ENCODE measurements at places on chromosomes 7 and 10. TPM values are rescaled to one million over a fixed set of nuclear protein-coding genes. Genes with fewer than 3 reads are reported as not detected.

- no peak for DNase-seq
Observed at GRCh38 chr7:137539111-137539715, 195.7 kb upstream of the PTN start.

- peak; percentile 72 for DNase-seq
Observed at GRCh38 chr10:102644646-102645387, 538 bp downstream of the TRIM8 start.

DNA sequence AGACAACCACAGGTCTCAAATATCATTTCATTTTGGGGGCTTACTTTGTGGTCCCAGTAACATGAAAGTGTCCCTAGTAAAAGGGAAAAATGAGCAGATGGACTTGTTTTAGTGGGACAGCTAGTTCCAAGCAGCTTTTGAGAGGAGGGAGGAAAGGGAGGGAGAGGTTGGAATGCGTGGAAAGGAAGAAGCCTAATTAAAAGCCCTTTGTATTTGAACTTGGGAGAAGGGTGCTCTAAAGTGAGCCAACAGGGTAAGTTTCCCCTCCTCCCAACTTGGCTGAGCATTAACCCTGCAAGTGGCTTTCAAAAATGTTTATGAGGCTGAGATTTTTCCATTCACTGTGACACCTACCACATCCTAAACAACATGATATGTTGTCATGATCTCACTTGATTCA is 38.8 kb upstream of the LYZL1 start:
- DNase-seq = no peak

GRCh38 chr10:100766693-100767421 is 21.5 kb downstream of the PAX2 start:
- DNase-seq = no peak

DNA sequence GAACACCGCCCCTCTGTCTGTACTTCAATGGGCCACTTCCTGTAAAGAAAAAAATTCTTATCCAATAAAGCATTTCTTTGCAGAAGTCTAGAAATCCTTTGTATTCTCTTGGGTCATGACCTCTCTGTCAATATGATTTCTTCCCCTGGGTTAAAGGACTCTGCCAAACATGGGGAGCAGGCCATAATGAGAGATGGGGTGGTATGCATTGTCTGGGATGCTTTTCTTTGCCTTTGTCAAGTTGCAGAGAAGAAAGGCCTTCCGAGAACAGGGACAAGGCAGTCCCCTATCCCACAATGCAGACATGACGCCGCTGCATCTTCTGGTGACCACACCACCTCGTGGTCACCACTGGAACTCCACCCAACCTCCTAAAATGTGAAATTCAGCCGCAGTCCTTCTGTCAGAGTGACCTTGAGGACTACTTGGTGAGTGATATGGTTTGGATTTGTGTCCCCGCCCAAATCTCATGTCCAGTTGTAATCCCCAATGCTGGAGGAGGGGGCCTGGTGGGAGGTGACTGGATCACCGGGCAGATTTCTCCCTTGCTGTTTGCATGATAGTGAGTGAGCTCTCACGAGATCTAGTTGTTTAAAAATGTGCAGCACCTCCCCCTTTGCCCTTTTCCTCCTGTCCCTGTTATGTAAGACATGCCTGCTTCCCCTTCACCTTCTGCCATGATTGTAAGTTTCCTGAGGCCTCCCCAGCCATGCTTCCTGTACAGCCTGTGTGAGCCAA is 15.2 kb upstream of the FRMPD2 start:
- peak; percentile 28 for DNase-seq

Gene CYP26C1
- 0.14 TPM for total RNA-seq

Gene RAPGEF5
- total RNA-seq = 0.17 TPM

- no peak for DNase-seq
Observed at GRCh38 chr10:26755443-26755903, 58.0 kb downstream of the PDSS1 start.

- DNase-seq = peak; percentile 83
Observed at GRCh38 chr7:149195180-149196150, at the start of gene ZNF282. Gene ZNF282 (plus strand): TSS chr7:149195546. CDS start chr7:149195590, 44 bp downstream.

DNA sequence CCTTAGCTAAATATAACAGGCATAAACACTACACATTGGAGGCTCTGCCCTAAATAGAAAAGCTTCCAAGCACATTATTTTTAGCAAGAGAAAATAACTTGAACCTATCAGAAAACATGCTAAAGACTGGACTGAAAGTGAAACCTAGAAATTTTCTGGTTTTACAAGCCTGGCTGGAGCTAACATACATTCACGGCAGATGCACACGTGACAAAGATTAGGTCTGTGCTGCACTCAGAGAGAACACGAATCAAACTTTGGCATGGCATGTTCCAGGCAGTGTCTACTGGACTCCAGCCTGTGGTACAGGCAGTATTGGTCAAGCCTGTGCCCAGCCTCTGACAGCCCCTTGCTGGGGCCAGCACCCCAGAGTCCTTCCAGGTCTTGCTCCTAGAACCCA is 94.1 kb upstream of the PCBD1 start:
- no peak for DNase-seq

DNA sequence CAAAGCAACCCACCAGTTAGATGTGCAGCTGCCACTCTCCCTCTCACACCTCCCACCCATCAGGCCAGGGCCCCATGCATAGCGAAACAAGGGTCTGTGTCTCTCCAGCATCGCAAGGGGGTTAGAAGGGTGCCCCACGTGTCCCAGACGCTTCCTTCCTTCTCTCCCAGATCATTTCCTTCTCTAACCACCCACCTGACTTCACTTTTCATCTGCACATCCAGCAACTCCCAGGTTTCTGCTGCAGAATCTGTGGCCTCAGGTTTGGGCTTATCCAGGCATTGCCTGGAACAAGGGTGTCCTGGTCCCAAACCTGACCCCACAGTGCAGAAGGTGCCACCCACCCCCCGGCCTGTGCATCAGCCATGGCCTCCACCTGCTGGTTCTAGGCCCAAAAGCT is 14.4 kb downstream of the PDIA4 start:
- DNase-seq = no peak

DNA sequence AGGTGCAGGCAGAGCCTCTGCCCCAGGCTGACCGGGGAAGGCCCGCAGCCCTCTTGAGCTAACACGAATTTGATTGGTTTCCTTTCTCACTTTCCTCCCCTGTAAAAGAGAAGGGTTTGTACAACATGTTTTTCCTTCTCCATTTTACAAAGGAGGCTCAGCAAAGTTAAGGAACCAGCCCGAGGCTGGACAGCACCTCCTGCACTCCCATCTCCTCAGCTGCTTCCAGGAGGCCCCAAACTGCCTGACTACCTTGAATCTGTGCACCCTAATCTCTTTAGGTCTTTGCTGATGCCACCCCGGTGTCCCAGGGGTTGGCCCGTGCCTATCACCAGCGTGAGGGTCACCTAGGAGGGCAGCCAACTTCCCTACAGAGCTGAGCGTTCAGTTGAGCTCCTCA is 4.2 kb downstream of the ALKBH4 start:
- no peak for DNase-seq

GRCh38 chr7:113188396-113188795 is 70.0 kb upstream of the SMIM30 start:
- no peak for DNase-seq

DNA sequence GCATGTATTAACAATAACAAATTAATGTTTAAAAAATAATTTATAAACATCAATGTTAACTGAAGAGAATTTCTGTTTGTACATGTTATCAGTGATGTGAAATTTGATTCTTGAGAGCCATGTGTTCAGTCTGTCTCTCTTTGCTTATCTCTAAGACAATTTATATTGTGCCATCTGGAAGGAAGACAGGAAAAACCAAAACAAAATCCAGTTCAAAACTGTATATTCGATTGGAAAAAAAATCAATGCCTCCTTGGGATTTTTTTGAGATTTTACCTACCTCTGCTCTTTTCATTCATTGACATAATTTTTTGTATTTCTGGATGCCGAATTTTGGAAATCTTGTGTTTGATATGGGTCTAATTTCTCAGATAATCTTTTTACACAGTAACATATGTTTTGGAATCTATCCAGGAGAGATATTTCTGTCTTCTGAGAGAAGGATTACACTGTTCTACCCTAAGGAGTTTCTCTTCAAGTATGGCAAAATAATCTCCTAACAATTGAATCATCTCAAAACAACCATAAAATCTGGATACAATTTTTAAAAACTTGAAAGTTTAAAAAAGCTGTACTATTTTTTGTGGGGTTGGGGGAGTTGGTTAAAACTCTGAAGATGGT is 311.9 kb upstream of the GNAI1 start:
- DNase-seq = no peak

DNA sequence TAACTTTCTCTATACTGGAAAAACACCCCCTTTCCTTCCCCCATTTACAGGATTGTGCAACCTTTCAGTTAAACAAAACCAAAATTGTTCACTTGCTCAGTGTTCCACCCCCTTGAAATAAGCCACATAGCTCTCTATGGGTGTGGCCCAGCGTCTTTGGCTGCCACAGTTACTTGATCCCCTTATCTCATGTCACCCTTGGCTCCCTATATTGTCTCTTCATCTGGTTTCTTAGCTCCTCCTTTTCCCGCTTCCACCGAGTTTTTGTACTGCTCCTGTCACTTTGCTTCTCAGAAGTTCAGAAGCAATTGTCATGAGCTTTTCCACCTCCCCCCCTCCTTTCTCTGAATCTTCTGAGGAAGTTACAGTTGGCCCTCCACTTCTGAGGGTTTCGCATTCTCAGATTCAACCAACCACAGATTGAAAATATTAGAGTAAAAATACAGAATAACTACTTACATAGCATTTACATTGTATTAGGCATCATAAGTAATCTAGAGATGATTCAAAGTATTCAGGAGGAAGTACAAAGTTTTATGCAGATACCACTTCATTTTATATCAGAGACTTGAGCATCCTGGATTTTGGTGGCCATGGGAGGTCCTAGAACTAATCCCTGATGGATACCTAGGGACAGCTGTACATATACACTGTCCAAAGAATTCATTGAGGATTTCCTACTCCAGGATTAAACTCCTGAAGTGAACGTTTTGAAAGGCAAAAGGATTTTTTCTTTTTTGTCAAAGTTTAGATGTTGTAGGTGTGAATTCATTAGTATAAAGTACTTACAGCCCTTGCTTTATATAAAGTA is 60.4 kb downstream of the ADD3 start:
- DNase-seq = no peak

Data from CD4-positive, alpha-beta T cell (primary cell).